ENCODE measurements at places on chromosomes 4 and X. TPM values are rescaled to one million over a fixed set of nuclear protein-coding genes. Genes with fewer than 3 reads are reported as not detected.

The RBMXL3 gene
- total RNA-seq = not detected

The GLRA3 gene
- not detected for total RNA-seq

The XAGE3 gene
- total RNA-seq = not detected

The CDKL2 gene
- total RNA-seq = 2.3 TPM

The GAGE2A gene
- total RNA-seq = not detected

GRCh38 chrX:131789664-131790063 is 233.4 kb upstream of the STK26 start:
- H3K4me3 ChIP-seq = no peak overlapping the region
- no peaks in the 10 kb centered on the region for H3K4me1 ChIP-seq
- no peak for DNase-seq
- H3K27ac ChIP-seq = no peak overlapping the region
- H3K27me3 ChIP-seq = no peaks in the 10 kb centered on the region

DNA sequence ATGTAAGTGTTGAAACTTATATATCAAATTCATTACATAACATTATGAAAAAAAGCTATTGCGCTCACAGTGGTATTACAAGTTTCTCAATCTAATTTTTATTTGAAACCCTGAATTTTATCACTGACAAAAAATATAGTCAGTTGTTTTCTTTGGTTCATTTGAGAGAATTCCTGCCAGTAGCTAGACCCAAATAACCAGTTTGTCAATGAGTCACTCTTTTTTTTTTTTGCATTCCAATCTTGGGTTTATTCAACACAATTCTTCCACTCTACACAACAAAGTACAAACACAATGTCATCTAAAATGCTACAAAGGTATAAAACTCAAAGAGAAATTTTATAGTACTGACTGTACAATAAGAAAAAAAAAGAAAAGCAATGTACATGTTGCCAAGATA is 13.1 kb downstream of the HPF1 start:
- no peaks in the 10 kb centered on the region for H3K4me1 ChIP-seq
- no peaks in the 10 kb centered on the region for H3K27me3 ChIP-seq
- no peak for DNase-seq
- H3K36me3 ChIP-seq = peaks cover 7% of the 10 kb centered on the region
- H3K4me3 ChIP-seq = no peak overlapping the region
- H3K27ac ChIP-seq = no peak overlapping the region

GRCh38 chr4:2816401-2816954 is 23.6 kb downstream of the SH3BP2 start:
- H3K36me3 ChIP-seq = no peaks in the 10 kb centered on the region
- H3K4me3 ChIP-seq = no peak overlapping the region
- no peaks in the 10 kb centered on the region for H3K27me3 ChIP-seq
- no peak for DNase-seq

GRCh38 chrX:97065973-97066372 is 182.3 kb downstream of the RPA4 start:
- H3K27me3 ChIP-seq = no peaks in the 10 kb centered on the region
- DNase-seq = no peak
- H3K36me3 ChIP-seq = no peaks in the 10 kb centered on the region
- H3K4me3 ChIP-seq = no peak overlapping the region

GRCh38 chr4:68129793-68130192 is at the start of gene TMPRSS11F:
Gene TMPRSS11F (minus strand): TSS chr4:68129869. CDS start chr4:68129820, 49 bp downstream.
- no peak for DNase-seq
- H3K36me3 ChIP-seq = no peaks in the 10 kb centered on the region
- H3K4me3 ChIP-seq = no peak within 1 kb of the TSS
- H3K27me3 ChIP-seq = no peaks in the 10 kb centered on the region
- no peak within 1 kb of the TSS for H3K27ac ChIP-seq
- H3K4me1 ChIP-seq = no peaks in the 10 kb centered on the region

DNA sequence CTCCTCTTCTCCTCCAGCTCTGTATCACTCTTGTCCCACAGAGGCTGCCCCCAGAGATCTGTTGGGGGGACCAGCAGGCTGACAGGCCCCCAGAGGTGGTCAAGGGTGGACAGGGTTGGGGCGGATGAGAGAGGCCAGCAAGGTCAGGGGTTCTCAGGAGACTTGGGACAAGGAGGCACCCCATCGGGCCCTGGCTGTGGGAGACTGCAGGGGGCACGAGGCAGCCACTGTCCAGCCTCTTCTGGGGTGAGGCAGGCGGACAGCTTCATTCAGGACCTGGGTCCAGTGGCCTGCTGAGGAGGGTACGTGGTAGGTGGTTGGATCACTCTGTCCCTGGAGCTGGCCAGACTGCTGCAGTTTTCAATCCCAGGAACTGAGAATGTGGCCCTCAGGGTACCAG is 24.6 kb downstream of the ETDB start:
- H3K27me3 ChIP-seq = no peaks in the 10 kb centered on the region
- no peak overlapping the region for H3K4me3 ChIP-seq
- no peak for DNase-seq
- H3K36me3 ChIP-seq = no peaks in the 10 kb centered on the region
